Anterior cingulate cortex (tissue), 58 donors: ENCODE measurements at places on chromosomes 2 and 18.

DNA sequence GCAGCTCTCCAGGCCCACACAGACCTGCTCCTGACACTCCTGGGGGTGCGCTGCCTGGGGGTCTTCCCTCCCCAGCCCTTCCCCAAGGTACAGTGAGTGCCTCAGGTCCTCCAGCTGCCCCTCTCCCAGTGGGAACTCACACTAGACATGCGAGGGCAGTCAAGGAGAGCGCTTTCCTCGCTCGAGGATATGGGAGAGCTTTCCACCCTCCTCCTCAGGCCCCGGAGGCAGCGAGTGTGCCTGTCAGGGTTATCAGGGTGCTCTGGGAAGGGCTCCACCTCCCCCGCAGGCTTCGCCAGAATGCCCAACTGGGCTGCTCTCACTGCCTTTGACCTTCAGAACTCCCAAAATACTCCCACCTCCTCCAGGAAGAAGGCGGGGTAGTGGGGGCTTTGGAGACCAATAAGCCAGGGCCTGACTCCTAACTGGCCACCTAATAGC is 85.7 kb upstream of the LAPTM4A start:
- no peak for DNase-seq

GRCh38 chr2:190657474-190658255 is 8.8 kb downstream of the NAB1 start:
- DNase-seq = no peak

- no peak for DNase-seq
These were observed 201.4 kb upstream of the SIX2 start for GRCh38 chr2:45210462-45211195.

GRCh38 chr2:6770006-6770405 is 95.7 kb downstream of the CMPK2 start:
- DNase-seq = no peak

DNA sequence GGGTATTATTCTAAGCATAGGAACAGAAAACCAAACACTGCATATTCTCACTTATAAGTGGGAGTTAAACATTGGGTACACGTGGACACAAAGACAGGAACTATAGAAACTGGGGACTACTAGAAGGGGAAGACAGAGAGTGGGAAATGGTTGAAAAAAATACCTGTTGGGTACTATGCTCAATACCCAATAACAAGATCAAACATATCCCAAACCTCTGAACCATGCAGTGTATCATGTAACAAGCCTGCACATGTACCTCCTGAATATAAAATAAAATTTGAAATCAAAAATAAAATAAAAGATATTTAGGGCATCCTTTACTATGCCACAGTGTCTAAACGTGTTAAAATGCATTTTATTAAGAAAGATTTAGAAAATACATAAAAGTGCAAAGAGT is 221.0 kb upstream of the TFPI start:
- DNase-seq = no peak

- no peak for DNase-seq
These were observed 12.8 kb upstream of the IHH start for GRCh38 chr2:219073413-219074129.

DNA sequence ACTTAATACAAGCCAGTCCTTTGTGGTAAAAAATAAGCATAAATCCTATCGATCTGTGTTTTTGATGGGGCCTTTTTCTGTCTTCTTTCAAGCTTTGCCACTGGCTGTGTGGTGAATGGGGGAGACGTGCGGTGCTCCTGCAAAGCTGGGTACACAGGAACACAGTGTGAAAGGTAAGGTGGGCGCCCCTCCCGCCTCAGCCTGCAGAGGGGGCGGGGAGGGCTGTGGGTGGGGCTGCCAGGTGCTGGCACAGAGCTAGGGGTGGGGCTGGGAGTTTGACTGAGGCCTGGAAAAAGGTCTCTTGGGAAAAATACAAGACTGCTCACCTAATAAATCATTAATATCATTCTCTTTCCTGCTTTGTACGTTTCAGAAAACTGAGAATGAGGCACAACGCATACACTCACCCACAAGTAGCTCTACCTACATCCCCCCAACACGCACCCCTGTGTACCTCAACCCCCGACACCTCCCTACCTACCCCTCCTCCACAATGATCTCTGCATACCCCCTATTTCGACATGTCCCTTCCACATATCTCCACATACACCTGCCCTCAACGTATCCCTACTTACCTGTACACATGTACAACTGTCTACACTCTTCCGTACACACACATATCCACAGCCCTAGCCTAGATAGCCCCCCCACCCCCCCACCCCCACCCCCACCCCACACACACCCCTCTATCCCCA is 129.7 kb upstream of the TTC39C start:
- no peak for DNase-seq

DNA sequence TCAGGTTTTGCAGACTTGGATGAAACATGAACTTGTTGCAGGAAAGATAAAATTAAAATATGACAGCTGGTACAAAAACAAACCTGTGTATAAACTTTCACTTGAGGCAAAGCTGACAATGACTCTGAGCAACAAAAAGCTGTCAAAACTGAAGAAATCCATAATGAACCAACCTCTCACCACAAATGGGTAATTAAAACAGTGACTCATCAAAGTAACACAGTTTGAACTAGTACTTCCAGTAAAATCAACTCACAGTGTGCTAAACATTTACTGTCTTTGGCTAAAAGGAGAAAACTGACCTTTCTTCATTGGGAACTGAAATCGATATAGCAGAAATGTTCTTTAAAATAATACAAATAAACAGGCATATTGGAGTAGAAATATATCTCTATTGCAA is 209.7 kb downstream of the WDPCP start:
- DNase-seq = no peak

GRCh38 chr2:70995426-70995729 is 705 bp upstream of the TEX261 start:
- no peak for DNase-seq

GRCh38 chr2:13006829-13007717 is 290.3 kb downstream of the TRIB2 start:
- DNase-seq = peak; percentile 13

GRCh38 chr2:42435628-42436027 is 58.2 kb downstream of the KCNG3 start:
- no peak for DNase-seq

GRCh38 chr2:41691561-41691960 is 356.3 kb upstream of the PKDCC start:
- DNase-seq = no peak

DNA sequence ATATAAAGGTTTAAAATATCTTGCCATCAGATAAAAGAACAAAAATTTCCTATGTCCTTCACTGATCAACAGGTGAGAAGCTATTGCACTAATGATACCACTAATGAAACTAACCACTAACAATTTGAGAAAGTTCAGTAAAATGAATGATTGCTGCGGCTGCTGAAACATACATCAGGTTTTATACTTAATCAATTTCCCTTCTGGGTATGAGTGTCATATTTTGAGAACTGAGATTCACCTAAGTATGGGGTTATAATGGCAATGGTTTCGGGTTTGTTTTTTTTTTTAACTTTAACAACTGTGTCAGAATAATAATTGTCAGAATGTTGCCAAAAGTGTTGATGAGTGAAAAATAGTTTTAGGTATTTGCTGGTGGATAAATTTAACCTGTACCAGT is 151.3 kb upstream of the SLC39A10 start:
- DNase-seq = no peak

DNA sequence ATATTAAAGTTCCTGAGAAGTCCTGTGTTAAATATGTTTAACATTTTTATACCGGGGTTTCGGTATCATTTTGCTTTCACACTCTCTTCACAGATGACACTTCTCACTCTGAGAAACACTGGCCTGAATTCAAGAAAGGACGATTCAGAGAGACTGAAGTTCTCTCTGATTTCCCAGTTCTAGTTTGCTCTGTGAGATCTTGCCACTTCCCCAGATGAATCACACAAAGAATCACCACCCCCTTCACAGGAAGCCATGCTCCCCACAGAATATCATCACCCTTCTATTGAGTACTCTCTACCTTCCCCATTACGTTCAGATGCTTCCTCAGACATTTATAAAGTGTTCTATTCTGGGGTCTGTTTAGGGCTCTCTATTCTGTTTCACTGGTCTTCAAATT is 16.1 kb upstream of the CD207 start:
- DNase-seq = no peak

DNA sequence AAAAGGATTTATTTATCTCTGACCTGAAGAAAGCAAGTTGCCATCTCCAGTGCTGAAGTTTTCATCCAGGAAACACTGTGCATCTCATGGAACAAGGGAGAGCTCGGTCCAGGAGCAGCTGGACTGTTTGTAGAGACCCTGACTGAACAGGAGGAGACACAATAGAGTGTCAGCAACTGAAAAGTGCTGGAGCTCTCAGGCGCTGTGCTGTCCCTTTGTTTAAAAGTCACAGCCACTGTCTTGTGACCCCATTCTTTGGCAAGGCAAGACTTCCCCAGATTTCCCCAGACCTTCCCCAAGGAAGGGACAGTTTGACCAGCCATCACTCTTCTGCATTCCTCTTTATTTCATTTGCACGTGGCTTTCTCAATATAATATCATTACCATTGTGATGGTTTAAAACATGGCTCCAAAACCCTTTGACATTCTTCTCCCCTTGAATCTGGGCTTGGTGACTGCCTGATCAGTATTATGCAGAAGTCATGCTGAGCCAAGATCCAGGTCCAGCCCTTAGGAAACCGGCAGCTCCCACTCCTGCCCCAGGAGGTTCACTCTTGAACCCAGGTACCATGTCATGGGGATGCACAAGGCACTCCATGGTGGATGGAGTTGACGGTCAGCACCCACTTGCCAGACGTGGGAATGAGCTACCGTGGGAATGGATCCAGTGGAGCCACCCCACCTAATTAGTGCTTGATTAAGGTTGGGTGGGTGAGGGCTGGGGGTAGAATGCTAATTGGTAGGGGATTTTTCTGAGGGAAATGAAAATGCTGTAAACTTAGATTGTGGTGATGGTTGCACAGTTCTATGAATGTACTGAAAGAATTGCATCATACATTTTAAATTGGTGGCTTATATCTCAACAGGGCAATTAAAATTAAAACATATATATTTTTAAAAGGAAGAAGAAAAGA is 497.9 kb upstream of the RAB6C start:
- DNase-seq = no peak

DNA sequence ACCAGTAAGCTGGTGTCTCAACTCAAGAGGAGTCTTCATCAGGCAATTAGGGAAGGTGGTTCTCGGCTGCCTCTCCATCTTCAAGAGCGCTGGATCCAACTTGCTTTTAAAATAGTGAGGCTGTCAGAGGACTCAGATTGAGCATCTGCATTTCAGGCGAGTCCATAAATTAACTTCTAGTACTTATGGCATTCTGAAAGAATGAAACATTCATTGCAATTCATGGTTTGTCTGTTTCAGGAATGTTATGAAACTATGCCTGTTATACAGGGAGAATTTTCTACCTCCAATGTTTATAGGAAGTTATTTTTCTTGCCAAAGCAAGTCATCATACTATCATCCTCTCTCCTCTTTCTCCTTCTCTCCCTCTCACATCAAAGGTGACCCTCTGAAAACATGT is 883.2 kb downstream of the SLC4A3 start:
- DNase-seq = no peak

GRCh38 chr2:192026825-192027120 is 168.0 kb downstream of the TMEFF2 start:
- DNase-seq = no peak

GRCh38 chr2:235512699-235513053 is 18.8 kb downstream of the AGAP1 start:
- DNase-seq = no peak

- no peak for DNase-seq
These were observed 90.9 kb upstream of the CDH7 start for GRCh38 chr18:65659912-65660311.

DNA sequence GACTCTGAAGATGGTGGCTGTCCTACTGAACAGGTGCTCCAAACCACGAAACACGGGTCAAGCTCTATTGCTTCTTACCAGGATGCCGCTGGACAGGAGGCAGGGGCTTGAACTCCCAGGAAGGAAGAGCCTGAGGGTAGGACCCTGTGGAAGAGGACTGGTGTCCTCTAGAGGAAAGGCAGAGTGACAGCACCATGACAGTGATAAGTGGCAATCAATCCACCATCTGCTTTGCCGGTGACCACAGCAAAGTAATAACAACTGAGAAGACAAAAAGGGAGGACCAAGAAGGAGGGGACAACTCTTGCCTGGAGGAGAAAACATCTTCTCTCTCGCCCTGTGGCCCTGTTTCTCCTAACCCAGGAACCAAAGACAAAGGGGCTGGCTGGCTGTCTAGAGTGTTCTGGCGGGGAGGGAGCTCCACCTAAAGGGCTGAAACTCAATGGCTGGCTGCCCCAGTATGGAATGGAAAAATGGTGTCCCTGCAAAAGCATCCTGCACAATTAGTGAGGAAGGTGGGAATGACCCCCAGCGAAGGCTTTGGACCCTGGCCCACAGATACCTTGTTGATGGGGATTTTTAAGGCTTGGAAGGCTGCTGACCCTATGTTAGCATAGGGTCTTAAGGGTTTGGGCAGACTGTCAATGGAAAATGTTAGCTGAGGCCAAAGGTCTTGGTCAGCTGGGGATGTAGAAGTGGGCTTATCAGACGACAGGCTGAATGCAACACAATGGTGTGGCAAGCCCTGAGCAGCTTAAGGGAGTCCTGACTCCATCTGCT is 35.4 kb downstream of the PROC start:
- DNase-seq = no peak

- DNase-seq = no peak
These were observed 13.7 kb downstream of the FEZ2 start for GRCh38 chr2:36584148-36584794.

DNA sequence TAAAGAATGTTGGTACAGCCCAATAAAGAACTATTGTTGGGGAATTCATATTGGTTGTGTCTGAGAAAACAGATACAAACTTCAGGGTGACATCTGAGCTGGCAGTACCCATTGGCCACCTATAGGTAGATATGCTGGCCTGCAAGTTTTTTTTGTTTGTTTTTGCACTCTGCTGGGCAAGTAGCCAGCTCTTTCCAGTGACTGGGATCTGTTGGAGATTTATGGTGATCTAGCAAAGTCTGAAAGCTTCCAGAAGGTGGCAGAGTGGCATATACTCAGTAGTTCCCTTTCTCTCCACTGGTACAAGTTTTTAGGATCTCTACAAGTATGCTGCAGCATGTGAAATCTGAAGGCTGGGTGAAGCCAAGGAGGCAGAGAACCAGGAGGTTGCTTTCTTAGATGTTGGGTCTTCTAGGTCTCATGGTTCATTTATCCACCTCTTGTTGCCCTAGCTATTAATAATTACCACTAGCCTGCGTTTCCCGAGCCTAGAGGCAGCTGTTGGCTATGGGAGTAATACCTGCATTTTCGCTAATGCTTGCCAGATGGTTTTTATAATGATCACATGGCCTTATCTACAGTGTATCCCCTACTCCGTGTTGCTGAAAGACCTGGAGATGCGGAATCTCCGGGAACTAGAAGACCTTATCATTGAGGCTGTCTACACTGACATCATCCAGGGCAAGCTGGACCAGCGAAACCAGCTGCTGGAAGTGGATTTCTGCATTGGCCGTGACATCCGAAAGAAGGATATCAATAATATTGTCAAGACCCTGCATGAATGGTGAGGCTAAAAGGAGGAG is 9.5 kb downstream of the COPS7B start:
- DNase-seq = no peak

GRCh38 chr2:213491376-213491775 is 207.1 kb downstream of the SPAG16 start:
- DNase-seq = no peak
